Mesothelial cell of epicardium (in vitro differentiated cells): ENCODE measurements at places on chromosomes 2 and 18. TPM values are rescaled to one million over a fixed set of nuclear protein-coding genes. Genes with fewer than 3 reads are reported as not detected.

The ADAM23 gene
- 6.9 to 8.6 TPM (median 8.5 TPM) in 3 replicates for total RNA-seq

DNA sequence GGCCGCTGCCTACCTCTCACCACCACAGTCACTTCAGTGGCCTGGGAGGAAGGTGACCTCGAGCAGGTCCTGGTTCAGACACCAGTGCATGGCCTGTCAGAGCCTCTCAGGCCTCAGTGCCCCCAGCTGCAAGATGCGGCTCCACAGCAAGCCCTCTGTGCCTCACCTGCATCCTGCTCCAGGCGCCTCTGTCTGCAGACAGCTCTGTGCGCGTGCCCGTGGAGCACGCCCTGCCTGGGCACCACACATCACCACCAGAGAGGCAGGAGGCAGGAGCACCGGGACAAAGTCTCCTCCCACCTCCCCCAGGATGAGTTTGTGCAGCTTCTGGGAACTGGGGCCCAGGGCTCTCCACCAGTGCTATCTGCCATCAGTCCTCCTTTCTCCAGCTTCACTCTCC lies 98.7 kb downstream of the TFCP2L1 start:
- no peak for DNase-seq

GRCh38 chr2:123164216-123164615 lies 860.9 kb upstream of the CNTNAP5 start:
- no peak for DNase-seq

DNA sequence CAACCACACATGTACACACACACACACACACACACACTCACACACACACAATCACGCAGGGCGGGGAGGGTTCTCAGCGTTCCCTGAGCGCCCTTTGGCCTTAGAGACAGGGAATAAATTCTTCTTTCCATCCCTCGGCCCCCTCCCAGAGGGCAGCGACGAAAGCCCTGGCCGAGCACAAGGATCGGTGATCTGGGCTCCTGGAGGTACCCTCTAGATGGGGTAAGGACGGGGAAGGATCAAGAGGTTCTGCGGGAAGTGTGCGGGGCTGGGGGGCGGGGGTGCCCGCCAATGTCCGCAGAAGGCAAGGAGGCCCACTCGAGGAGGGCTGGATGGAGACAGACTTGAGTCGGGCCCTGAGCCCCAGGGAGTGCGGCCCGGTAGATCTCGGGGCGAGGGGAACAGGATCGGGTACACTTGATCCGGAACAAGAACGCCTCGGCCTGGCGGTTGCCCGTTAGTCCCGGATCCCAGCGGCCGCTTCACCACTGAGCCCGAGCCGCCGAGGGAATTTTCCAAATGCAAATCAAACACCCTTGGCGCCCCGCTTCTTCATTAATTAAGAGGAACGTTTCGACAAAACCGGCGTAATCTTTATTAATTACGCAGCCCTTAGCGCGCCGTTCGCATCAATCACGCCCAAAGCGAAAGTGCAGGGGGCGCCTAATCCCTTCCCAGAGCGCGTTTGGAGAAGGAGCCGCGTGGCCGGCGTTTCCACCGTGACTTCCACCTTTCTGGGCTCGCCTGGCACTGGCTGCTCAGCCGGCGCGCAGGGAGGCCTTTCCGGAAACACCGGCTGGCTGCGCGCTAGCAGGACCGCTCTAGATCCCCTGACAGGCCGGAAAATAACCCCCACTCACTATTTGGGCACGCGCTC lies 7.0 kb upstream of the PAX3 start:
- no peak for DNase-seq

- no peak for DNase-seq
Measured at GRCh38 chr18:36379435-36379984, 82.0 kb downstream of the FHOD3 start.

DNA sequence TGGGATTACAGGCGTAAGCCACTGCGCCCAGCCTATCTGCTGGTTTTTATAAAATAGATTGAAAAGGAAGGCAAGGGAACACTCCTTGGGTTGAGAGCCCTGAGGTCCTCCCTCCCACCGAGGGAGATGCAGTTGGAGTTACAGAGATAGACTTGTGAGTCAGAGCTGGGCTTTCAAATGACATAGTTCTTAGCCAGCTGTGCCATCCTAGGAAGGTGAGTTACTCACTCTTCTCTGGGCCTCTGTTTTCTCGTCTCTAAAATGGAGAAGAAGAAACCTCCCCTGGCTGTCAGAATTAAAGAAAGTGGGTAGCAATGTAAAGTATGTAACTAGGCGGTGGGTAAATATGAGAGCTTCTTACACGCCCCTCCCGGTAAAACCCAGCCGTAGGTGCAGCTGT lies 2.4 kb downstream of the LRRFIP1 start:
- no peak for DNase-seq

DNA sequence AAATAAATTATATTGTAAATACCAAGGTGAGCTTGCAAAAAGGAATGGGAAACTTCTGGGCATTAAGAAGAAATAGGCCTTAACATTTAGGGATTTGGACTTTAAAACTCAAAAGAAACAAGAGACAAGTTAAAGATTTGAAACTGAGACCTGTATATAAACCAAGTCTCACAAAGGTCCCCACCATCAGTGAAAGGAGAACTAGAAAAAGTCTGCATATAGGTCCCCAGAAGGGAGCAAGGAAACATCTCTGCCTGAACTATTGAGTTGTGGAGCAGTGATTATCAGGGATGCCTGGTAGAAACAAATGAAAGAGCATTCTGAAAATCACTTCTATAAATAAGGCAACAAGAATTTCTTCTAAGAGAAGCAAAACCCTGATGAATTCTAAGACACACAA lies 30.5 kb upstream of the ITGAV start:
- DNase-seq = no peak

DNA sequence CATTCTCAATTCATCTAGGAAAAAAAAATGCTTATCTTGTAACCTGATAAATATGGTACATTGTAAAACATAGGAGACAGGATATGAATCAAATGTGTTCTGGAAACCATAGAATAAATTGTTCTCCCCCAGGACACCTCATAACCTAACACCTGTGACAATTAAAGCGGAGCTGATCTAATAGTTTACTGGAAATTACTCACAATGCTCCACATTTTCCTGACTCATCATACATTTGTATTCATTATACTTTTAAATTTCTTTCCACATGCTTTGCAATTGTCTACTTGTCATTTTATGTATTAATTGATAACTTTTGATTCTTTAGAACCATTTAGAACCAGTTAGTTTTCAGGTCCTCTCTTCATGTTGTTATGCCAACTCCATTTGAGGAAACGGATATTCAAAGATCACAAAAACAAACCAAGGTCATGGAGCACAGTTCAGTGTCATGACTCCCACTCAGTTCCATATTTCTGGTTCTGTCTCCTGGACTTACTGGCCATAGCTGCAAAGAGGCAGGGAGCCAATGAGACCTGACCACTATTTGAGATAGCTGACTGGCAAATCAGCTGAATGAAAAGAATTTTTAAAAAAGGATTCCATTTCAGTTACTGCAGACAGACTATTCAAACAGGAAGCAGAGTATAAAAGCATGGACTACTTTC lies 128.5 kb downstream of the CALCRL start:
- no peak for DNase-seq

The ALK gene
- total RNA-seq = 0.09 to 0.23 TPM (median 0.13 TPM) in 3 replicates

- DNase-seq = no peak
Measured at GRCh38 chr18:67425672-67426071, 90.8 kb downstream of the DSEL start.

GRCh38 chr2:77649856-77650255 lies 127.7 kb upstream of the LRRTM4 start:
- no peak for DNase-seq

The LIPG gene
- total RNA-seq = 22.3 to 26.0 TPM (median 25.7 TPM) in 3 replicates

The INPP4A gene
- total RNA-seq = 37.3 to 40.7 TPM (median 37.3 TPM) in 3 replicates

DNA sequence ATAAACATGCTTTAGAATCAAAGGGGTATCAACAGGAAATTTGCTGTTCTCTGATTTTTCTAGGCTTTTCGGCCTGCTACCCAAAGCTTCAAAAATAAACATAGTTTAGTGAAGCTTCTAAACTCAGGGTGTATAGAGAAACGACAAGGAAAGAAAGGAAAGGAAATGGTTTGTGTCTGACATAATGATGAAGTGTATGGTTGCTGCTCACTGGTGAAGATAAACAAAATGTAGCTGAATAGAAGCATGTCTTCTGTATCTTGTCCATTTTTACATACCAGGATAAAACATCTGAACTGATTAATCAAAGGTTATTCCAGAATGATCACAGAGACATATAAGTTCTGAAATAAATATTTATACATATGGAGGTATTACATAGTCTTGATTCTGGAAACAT lies 1324.6 kb upstream of the NRXN1 start:
- no peak for DNase-seq

DNA sequence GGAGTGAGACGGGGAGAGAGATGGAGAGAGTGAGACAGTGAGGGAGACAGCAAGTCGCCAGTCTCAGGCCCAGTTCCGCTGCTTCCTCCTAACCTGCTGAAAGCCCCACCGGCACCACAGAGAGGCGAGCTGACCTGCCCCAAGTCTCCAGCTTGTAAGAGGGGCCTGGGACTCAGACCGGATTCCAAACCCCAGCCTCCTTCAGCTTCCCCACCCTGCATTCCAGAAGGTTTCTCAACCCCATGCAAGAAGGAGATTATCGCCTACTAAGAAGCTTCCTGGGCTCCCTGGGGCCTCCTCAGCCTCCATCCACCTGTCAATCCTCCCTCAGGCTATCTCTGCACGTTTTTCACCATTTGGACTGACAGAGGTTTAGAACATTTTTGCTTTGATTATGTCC lies 173.1 kb upstream of the RAB6C start:
- no peak for DNase-seq

The NOP58 gene
- 81.5 to 84.0 TPM (median 83.0 TPM) in 3 replicates for total RNA-seq

DNA sequence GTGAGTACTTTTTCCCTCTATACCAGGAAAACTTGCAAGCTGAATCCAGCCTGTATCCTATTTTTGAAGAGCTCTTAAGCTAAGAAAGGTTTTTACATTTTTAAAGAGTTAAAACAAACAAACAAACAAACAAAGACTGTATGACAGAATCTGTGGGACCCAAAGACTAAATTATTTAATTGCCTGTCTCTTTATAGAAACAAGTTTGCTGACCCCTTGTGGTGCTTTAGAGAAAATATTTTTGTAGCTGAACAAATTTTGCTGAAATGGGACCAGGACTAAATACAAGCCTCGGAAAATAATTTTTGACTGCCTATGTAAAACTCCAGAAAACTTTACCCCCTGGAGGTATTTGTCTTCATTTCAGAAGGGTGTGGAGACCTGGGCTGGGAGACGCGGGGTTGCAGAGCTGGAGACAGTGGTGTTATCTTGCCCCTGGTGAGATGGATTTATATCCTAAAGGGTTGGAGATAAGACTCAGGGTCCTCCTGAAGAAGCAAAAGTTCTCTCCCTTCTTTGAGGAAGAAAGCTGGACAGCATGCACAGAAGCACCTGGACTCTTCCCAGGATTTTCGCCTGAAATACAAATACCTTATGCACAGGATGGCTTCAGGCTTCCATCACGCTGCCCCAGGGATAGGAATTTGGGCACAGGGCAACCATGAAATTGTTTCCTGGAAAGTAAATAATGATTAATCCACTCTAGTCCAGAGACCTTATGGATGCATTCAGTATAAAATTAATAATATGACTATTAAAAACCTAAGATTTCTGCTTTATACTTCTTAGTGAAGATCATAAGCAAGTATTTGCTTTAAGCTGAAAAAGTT lies 54.3 kb downstream of the TMX3 start:
- DNase-seq = no peak

DNA sequence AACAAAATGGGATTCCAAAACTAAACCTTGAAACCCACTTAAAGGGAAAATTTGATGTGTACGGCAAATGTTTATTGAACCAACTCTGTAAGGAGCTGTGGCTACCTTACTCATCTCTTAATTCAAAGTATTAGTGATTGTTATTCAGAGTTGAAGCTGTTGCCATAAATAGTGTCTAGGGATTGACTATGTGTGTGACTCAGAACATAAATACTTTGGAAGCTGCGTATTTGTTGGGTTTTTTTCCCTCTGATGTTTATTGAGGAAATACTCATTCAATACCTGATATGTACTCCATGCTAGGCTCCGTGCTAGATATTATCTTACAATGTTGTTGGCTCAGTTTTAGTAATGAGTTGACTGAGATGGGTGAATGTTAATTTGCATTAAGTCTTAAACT lies 90.4 kb downstream of the PTRHD1 start:
- DNase-seq = no peak

DNA sequence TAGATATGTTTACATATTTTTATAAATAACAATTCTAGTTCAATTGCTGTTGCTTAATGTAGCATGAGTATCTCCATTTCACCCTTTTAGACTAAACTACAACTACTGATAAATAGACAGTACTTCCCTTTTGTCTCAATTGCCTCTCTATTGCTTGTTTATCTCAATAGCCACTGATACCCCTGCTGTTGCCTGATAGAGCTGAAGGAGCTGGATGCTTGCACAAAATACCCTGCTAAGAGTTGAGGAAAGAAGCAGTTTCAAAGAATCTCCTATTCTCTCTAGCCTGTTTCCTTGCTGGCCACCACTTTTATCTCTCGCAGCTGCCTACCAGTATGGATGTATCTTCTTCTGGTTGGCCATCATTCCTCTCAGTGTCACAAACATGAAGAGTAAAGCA lies 16.9 kb upstream of the ZNF804A start:
- DNase-seq = no peak

GRCh38 chr2:158685646-158686045 lies 109.5 kb upstream of the DAPL1 start:
- no peak for DNase-seq

DNA sequence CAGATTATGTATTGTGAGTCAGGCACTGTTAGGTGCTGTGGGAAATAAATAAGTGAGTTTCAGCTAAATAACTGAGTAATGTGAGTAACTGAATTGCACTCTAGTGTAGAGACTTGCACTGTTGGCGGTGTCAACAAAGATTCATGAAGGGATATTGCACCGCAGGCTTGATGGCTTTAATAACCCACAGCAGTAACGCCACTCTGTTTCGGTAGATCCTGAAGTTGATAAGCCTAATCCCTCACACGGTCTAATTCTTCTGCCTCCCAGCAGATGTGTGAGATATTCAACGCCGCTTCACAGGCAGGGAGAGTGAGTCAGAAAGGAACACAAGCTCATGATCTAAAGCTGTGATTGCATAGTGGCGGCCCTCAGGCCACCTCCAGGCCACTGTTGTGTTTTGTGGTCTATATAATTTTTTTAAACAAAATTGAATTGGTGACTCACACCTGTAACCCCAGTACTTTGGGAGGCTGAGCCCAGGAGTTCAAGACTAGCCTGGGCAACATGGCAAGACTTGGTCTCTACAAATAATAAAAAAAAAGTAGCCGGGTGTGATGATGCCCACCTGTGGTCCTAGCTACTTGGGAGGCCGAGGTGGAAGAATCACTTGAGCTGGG lies 94.3 kb downstream of the LIPG start:
- DNase-seq = no peak

GRCh38 chr2:191866675-191867506 lies 20.0 kb upstream of the CAVIN2 start:
- no peak for DNase-seq

The RSAD2 gene
- total RNA-seq = 3.7 to 4.4 TPM (median 4.3 TPM) in 3 replicates

GRCh38 chr2:225027061-225027762 lies 15.1 kb downstream of the DOCK10 start:
- no peak for DNase-seq

The RAB17 gene
- total RNA-seq = 10.6 to 12.7 TPM (median 11.0 TPM) in 3 replicates

GRCh38 chr2:84038866-84039265 lies 420.2 kb downstream of the SUCLG1 start:
- peak; percentile 40 for DNase-seq

GRCh38 chr2:117968722-117969121 lies 45.1 kb downstream of the CCDC93 start:
- DNase-seq = no peak

The PLB1 gene
- 1.1 to 2.2 TPM (median 1.2 TPM) in 3 replicates for total RNA-seq
